ENCODE measurements at places on chromosomes 2 and 18. TPM values are rescaled to one million over a fixed set of nuclear protein-coding genes. Genes with fewer than 3 reads are reported as not detected.

GRCh38 chr2:120916446-120916845 lies 180.8 kb downstream of the GLI2 start:
- no peak for DNase-seq

CLEC4F gene
- total RNA-seq = 0.22 TPM

GALNT3 gene
- 8.6 TPM for total RNA-seq

- no peak for DNase-seq
Observed at GRCh38 chr2:127072396-127072795, 34.6 kb downstream of the BIN1 start.

IFIH1 gene
- 15.5 TPM for total RNA-seq

GRCh38 chr2:11629215-11629614 lies 40.8 kb downstream of the NTSR2 start:
- DNase-seq = no peak

DNA sequence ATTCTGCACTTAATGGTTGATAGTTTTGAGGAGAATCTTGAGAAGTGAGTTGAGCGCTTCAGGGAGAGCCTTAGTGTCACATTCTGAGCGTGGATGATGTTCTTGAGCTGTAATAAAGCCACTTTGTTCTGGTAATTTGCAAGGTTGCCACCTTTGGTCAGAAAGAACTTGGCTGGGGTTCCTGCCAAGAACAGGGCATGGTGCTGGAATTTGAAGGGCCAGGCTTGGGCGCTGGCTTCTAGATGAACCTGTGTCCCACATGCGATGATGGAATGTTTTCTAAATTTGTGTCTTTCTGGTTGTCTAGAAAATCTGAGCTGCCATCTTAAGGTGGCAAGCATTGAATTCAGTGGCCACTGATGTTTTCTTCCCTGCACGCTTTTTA lies 124.1 kb upstream of the EML6 start:
- DNase-seq = no peak

DNA sequence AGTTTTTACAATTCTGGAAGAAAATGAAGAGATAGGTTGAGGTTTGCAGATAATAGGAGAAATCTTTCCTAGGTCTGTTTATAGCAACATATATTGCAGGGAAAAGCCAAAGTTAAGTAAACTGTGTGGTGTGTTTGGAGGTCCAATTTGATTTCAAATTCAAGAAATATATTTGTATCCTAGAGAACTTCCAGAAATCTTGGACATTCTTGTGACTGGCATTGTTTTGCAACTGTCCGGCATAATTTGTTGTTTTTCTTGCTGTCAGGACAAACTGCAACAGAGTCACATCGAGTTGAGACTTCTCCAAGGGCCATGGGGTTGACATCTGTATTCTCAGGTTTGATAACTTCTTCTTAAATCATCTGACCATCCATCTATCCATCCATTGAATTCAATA lies 170.9 kb upstream of the ZEB2 start:
- no peak for DNase-seq

PELI1 gene
- total RNA-seq = 6.2 TPM

GRCh38 chr2:134167015-134167414 lies 86.9 kb upstream of the MGAT5 start:
- no peak for DNase-seq

GRCh38 chr2:181104512-181105115 lies 124.2 kb downstream of the UBE2E3 start:
- no peak for DNase-seq

DNA sequence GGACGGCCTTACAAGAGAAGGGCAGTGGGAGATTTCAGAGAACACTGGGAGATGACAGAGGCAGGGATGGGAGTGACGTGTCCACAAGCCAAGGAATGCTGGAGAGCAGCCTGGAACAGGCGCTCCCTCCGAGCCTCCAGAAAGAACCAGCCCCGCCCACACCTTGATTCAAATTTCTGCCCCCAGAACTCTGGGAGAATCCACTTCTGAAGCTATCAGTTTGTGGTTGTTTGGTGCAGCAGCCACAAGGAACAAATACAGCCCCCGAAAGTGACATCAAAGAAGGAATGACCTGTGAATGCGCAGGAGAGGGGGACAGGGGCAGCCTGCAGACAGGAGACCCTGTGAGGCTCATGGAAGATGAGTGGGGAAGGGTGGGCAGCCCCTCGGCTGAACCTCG lies 67.3 kb downstream of the TWIST2 start:
- peak; percentile 6 for DNase-seq

EDAR gene
- not detected for total RNA-seq

DNA sequence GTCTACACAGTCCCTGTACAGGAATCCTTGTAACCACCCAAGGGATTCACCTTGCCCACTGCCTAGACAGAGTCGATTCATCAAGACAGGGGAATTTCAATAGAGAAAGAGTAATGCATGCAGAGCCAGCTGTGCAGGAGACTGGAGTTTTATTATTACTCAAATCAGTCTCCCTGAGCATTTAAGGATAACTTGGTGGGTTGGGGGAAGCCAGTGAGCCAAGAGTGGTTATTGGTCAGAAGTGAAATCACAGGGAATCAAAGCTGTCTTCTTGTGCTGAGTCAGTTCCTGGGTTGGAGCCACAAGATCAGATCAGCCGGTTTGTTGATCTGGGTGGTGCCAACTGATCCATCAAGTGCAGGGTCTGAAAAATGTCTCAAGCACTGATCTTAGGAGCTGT lies 17.8 kb upstream of the FAM98A start:
- no peak for DNase-seq

DNA sequence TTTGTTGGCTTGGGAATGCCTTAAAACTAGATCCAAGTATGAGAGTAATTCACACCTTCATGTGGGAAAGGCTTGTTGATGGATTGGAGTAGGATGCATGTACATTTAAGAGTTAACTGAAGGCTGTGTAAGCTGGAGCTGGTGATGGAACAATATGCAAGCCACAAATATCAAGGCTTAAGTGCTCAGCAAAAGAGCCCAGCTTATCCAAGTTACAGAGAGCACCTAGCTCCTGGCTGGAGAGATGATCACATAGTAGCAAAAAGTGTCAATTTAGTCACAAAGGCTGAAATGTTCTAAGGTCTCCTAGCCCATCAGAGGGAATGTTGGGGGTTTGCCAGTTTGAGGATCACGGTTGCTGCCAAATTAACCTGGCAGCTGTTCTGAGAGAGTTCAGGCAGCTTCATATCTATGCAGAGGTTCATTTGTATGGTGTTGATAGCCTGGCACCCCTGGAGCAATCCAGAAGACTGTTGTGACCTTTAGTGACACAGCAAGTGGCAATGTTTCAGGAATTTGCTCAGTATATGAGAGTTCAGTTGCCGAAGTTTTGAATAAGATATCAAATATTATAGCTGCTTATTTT lies 228.2 kb downstream of the DOK6 start:
- DNase-seq = no peak

ITGB6 gene
- total RNA-seq = 3.6 TPM

DNA sequence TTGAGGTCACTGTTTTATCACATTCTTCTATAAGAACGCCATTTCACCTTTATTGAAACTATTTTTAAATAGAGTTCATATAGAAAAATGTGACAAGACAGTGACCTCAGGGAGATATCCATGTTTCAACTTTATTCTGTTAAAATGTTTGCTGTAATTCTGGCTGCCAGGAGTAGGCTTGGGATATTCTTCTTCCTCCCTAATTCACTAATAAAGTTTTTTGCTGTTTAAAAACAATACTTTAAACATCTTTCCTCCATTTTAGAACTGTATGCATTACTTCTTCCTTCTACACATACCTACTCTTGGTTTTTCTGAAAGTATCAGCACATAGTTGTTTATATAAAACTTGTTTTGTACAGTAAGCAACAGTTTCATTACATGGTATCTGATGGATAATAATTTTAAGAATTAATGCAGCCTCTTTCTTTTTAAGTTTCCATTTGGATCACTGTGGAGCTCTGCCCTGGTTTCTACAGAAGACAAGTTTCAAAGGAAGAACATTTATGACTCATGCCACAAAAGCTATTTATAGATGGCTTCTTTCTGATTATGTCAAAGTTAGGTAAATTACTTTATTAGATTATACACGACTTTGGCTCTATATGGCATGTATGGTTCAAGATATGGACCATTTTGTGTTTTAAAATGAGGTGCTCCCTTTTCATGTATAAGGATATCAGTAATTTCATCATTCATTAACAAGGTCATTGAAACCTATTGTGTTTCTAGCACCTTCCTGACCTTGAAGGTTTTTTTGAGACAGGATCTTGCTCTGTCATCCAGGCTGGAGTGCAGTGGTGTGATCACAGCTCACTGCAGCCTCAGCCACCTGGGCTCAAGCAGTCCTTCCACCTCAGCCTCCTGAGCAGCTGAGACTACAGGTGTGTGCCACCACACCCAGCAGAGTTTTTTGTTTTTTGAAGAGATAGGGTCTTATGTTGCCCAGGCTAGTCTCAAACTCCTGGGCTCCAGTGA lies 7.2 kb downstream of the CPSF3 start:
- no peak for DNase-seq

Measured in ovary (tissue), 10 donors.